ENCODE measurements at places on chromosomes 2 and 18. TPM values are rescaled to one million over a fixed set of nuclear protein-coding genes. Genes with fewer than 3 reads are reported as not detected.

DNA sequence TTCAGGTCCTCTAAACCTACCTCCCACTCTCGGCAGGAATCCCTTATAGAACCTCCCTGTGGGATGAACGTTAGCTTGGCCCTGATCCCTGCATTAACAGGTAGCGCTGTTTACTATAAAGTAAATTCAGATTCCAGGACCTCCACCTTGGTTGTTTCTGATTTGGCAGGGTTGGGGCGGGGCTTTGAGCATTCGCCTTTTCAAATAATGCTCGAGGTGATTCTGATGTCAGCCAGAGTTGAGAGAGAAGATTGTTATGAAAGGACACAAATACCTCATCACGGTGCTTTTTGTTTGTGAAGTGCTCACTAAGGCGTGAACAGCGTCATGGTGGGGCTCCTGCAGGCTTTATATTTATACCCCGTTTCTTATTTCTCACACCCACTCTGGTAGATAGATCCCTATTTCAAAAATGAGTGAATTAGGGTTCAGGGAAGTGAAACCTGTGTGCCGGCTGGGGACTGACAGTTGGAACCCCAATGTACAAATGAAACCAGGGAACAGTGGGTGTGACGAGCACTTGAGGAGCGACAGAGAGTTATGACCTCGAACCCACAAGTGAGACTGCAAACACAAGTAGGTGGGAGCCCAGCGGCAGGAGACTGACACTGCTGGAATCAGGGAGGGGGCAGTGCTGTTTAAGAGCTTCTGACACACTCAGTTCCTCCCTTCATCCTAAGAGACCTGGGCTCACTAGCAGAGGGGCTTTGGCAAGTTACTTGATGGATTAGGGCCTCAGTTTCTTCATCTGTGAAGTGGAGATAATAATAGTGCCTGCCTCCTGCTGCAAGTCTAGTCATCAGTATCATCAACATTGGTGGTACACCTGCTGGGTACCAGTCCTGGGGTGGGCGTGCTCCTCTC lies 14.2 kb upstream of the CXCR4 start:
- DNase-seq = no peak

DNA sequence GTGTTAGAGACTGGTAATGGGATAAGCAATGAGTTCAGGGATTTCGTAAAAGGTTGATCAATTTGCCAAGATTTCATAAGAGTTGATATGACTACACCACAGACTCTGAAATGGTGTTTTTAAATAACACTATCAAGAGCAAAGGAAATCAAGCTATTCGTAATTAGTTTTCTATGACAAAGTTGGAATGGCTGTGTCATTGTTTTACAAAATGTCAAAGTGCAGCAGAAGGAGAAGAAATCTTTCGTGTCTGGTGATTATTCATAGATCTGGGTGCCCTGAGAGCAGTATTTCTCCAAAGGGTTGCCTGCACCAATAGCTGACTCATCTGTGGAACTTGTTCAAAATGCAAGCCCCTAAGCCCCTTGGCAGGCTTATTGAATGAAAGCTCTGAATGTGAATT lies 70.1 kb downstream of the NABP1 start:
- no peak for DNase-seq

GRCh38 chr2:239376942-239377531 lies 23.8 kb downstream of the HDAC4 start:
- no peak for DNase-seq

GRCh38 chr2:96928277-96928781 lies 58.1 kb downstream of the FAM178B start:
- DNase-seq = no peak

DNA sequence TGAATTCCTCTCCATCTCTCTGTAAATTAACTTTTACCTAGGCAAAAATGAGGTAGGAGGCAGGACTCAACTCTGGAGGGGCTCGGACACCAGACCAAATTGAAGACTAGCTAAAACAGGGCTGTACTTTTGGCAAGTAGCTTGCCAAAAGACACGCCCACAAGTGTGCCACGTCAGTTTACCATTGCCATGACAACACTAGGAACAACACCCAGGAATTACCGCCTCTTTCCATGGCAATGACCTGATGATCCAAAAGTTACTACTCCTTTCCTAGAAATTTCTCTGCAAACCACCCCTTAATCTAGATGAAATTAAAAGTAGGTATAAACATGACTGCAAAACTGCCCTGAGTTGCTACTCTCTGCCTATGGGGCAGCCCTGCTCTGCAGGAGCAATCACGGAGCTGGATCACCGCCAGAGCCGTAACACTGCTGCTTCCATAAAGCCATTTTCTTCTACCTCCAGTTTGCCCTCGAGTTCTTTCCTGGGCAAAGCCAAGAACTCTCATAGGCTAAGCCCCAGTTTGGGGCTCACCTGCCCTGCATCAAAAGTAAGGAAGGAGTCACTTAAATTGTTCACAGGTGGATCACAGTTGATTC lies 66.0 kb upstream of the FAM136A start:
- DNase-seq = peak; percentile 50

DNA sequence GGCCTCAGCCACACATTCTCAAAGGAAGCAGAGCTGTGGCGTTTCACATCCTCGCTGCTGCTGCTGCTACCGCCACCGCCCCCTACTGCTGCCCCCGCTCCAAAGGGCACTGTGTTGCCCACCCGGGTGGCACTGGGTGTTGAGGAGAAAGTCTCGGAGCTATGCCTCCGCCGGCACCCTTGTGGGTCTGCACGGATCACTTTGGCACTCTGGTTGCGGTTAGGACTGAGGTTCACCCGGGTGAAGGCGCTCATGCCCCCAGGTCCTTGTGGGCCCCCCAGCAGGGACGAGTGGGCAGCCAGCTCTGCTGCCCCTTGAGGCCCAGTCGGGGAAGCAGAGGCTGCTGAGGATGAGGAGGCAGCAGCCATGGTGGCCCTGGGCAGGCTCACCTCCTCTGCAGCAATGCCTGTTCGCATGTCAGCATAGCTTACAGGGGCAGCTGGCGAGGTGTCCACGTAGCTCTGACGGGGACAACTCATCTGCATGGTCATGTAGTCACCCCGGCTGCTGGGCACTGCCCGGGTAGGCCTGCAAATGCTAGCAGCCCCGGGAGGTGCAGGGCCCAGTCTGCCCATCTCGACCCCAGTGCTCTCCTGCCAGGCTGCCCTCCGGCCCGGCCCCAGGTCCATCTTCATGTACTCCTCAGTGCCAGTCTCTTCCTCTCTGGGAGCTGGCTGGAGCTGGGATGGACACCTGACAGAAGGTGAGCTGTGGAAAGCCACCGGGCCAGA lies 4.2 kb downstream of the IRS1 start:
- peak; percentile 46 for DNase-seq

DNA sequence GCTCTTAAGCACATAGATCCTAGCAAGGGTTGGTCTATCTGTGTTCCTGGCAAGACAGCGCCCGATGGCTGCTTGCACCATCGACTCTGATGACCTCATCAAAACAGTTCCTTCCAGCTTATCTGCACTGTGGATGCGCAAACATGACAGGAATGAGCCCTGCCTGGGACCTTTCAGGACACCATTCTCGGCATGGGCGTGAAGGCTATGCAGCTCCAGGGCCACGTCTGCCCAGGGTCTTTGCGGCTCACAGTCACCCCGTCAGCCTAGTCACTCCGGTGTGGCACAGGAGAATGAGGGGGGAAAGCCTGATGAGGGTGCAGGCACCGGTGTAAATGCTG lies 147.8 kb upstream of the TWIST2 start:
- no peak for DNase-seq

- peak; percentile 8 for DNase-seq
Observed at GRCh38 chr2:163734881-163735684, 725 bp downstream of the FIGN start.

GRCh38 chr2:109304242-109304641 lies 175.2 kb downstream of the SH3RF3 start:
- no peak for DNase-seq

DNA sequence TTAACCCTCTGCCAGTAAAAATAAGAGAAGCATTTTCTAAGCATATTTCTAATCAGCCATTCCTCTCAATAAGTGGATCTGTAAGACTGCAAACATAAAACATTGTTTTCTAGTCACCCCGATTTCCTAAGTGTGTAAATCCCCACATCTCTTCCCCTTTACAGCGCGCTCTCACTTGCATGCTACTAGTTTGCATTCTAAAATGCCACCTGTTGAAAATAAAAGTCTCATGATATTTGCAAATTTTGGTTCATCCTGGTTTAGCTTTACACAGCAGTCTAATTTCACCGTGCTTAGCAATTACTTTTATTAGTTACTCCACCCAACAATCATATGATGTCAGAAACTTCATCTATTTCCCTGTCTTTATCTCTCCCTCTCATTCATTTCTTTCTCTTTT lies 1230.7 kb upstream of the ZEB2 start:
- no peak for DNase-seq

DNA sequence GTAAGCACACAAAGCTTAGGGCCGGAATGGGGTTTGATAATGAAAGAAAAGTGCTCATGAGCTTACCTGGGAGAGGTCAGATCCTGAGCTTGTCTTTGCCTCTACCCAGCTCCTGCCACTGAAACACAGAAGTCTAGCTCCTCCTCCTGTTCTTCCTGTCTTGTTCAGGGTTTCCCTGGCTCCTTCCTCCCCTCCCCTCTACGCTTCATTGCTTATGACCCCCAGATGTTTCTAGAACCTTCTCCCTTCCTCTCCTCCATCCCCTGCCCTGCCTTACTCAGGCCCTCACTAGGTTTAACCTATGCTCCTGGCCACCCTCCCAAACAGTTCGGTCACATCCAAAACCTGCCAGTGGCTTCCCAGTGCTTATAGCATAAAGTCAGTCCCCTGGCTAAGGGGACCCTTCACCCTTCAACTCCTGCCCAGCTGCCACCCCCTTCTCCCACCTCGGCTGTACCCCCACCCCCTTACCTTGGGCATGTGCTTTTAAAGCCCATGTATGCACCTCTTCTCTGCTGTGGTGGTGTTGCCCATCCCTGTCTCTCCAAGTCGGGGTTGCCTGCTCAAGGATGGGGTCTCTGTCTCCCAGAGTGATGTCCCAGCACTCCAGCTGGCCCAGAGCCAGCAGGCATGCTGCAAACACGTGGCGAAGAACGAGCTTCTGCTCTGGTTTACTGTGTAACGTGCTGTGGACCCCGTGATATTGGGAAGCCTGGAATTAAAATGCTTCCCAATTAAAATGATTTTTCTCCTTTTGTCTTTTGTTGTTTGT lies 233.6 kb downstream of the TPGS2 start:
- no peak for DNase-seq

GRCh38 chr2:8146132-8147005 lies 535.5 kb upstream of the ID2 start:
- no peak for DNase-seq

GRCh38 chr2:235446082-235446481 lies 47.8 kb upstream of the AGAP1 start:
- no peak for DNase-seq

DNA sequence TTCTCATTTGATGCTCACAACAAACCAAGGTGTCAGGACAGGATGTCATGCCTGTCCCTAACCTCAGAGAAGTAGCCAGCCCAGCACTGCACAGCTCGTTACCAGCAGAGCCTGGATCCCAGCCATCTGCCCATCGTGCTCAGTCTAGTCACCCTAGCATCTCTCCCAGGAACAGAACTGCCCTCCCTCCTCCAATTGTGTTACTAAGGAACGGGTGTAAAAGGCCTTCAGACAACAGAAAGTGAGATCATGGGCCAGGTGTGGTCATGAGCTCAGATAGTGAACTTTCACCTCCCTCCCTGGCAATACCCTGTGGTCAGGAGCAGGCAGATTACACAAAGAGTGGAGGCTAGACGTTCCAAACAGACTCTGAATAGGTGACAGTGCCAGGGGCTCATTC lies 111.8 kb upstream of the PPP1CB start:
- DNase-seq = peak; percentile 77

DNA sequence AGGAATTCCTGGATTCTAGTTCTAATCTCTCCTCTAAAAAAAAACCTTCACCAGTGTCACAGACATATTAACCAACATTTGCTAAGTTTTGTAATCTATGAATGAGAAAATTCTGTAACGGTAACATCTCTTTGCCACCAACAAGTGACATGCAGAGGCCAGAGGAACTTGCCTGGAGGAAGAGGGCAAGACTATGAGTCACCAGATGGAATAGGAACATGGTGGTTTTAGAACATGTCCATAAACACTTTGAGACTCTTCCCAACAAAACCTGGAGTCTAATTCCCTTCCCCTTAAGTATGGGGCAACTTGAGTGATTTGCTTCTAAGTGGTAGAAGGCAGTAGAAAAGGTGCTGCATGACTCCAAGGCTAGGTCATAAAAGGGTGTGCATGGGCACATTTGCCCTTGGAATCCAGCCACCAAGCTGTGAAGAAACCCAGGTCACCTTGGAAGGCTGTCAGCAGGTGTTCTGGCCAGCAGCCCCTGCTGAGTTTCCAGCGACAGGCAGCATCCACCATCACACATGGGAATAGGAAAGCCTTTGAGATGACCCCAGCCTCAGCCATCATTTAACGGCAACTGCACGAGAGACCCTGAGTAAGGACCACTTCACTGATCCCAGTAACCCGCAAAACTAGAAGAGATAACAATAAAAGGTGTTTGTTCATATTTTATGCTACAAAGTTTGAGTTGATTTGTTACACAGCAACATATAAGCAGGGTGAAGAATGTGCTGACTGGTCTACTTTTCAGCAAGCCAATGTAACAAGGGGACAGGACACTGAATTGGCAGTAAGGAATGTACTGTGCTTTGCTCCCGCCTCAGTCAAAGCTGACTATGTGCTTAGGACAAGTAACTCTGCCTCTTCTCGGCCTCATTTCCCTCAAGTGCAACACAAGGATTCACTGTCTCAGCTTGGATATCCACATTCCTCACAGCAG lies 90.6 kb downstream of the SKA1 start:
- no peak for DNase-seq

DNA sequence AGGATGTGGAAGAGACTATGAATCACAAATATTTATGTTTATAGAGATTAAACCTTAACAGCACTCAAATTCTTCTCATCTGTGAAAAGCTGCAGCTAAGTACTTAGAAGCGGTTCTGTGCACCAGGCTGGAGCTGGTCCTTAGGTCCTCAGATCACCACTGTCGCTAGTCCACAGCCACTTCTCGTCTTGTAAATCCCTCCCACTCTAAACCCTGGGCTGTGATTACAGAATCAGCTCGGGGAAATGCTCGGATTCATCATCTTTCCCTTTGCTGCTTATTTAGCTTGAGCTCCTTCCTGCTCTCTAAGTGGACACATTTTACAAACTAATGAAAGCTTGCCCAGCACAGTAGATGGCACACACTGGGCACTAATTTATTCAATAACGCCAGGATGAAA lies 61.7 kb downstream of the RNF152 start:
- DNase-seq = no peak

GRCh38 chr18:13407484-13407883 lies 188.9 kb downstream of the LDLRAD4 start:
- no peak for DNase-seq

Gene HOXD1
- 3.0 TPM for total RNA-seq

Gene CRACDL
- 1.3 TPM for total RNA-seq

Gene POTEJ
- total RNA-seq = 0.06 TPM

Gene TMEM237
- 173 TPM for total RNA-seq

Measured in Daoy (cell line).